Esophagus mucosa (tissue), 1 donor: ENCODE measurements at places on chromosomes 2 and 18. TPM values are rescaled to one million over a fixed set of nuclear protein-coding genes. Genes with fewer than 3 reads are reported as not detected.

DNA sequence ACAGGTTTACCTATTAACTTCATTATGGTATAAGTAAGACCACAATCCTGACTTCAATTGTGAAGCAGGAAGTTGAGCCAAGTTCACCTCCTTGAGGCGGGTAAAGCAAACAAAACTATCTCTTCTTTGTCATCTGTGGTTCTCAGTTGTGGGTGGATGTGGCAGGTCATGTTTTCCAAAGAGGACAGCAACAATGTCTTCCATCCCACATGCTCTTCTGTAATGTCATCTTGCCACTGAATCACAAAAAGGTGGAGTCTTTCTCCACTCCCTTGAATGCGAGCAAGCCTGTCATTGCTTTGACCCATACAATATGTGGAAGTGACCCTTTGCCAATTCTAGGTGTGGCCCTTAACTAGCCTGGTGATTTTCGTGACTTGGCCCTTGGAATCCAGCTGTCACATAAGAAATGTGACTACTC is 98.7 kb downstream of the GRB14 start:
- peak; percentile 93 for ATAC-seq

NYAP2 gene
- total RNA-seq, result 0.32 TPM

DNA sequence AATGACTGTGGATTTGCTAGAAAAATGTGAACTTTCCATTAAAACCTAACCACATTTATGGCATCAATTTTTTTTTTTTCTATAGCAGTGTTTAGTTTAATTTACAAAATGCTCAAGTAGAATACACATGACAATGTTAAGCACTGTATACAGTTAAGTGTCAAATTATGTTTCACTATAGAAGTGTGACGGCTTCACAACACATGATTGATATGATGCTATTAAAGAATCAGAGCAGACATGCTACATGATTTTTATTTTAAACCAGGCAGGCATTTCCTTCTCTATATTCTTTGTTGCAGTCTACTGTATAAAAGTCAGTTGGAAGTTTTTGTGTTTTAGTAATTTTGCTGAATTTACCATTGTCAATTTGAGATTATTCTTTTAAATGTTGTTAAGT is 43.6 kb downstream of the PROKR1 start:
- no peak for ATAC-seq

C2orf81 gene
- 0.56 TPM for total RNA-seq

GRCh38 chr2:113966832-113967231 is 76.9 kb downstream of the ACTR3 start:
- peak; percentile 48 for ATAC-seq

MAP3K19 gene
- total RNA-seq, result not detected
